ENCODE measurements at places on chromosomes 3 and 15.

- DNase-seq, result no peak
These were observed at the start of gene ISLR for GRCh38 chr15:74173380-74174218. Gene ISLR, plus strand, starts transcription at chr15:74173710. Its CDS starts 1,149 bp downstream, at chr15:74174859.

GRCh38 chr3:186787642-186788481 is 4.5 kb downstream of the EIF4A2 start:
- DNase-seq, result no peak

GRCh38 chr3:45026038-45026437 is at the start of gene CLEC3B:
Gene CLEC3B, plus strand, starts transcription at chr3:45026303. Its CDS starts 60 bp downstream, at chr3:45026363.
- DNase-seq, result peak; percentile 30

DNA sequence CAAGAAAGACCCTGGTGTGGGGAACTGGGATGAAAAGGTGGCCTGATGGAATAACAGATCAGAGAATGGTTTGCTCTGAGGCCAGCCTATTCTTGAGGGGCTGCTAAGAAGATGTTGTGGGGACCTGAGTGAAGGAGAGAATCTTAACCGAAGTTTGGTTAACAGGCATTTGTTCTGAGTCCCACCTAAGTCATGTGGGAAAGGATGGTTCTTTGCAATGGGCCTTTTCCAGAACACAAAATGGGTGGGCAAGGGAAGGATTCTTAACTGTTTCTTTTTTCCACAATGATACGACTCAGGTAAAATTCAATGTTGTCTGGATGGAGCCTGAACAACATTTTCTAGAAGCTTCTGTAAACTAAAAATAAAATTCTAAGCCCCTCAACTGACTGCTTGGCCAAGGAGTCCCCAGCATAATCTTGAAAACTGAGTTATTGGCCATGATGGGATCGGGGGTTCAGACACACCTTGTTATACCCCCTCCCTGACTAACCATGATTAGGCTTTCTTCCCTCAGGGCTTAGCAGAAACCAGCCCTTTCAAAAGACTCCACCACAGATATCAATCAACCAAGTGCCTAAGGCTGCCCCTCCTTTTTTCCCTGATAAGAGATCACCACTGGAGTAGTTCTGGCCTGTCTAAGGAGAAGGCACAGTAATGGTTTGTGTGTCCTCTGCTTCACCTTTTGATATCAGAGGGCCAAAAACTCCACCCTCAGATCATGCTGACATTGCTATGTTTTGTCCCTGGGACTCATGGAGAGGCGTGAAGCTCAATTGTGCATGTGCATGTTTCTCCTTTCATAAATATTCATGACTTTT is 30.1 kb downstream of the SCN11A start:
- DNase-seq, result no peak

- DNase-seq, result no peak
These were observed 125.2 kb upstream of the TGFBR2 start for GRCh38 chr3:30481241-30481640.

DNA sequence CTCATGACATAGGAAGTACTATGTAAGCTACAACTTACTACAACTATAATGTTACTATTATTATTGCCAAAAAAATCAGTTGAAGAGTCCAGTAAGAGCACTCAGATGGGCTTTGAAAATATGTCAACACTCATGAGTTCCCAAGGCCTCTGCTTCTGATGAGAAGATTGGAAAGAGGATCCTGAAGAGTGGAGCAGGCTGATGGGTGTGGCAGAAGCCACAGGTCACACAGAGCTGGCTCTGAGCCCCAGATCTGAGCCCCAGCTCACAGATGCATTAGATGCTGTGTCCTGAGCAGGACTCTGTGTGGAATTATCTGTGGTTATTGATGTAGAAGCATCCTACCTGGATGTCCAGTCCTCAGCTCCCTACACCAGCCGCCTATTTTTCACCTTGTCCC is 65.6 kb downstream of the SPSB4 start:
- no peak for DNase-seq

- no peak for DNase-seq
These were observed 694.5 kb upstream of the BCHE start for GRCh38 chr3:166531730-166532129.

DNA sequence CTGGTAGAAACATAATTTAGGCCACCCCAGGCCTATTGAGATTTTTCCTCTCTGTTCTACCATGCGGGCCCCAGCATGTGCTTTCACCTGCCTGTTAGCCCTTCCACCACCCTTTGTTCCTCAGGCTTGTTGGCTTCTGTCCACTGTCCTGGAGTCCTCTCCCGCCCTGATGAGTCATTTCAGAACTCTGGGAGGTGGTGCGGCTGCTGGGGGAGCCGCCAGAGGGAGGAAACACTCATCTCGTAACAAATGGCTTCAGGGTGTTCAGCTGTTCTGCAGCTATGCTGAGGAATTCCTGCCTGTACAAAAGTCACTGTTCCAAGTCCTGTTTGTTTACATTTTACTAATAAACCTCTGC is 36.3 kb downstream of the LRTM1 start:
- peak; percentile 98 for DNase-seq

GRCh38 chr3:115074502-115074901 is 72.6 kb downstream of the ZBTB20 start:
- DNase-seq, result peak; percentile 57

GRCh38 chr15:68676926-68677325 is 98.1 kb downstream of the CORO2B start:
- no peak for DNase-seq

DNA sequence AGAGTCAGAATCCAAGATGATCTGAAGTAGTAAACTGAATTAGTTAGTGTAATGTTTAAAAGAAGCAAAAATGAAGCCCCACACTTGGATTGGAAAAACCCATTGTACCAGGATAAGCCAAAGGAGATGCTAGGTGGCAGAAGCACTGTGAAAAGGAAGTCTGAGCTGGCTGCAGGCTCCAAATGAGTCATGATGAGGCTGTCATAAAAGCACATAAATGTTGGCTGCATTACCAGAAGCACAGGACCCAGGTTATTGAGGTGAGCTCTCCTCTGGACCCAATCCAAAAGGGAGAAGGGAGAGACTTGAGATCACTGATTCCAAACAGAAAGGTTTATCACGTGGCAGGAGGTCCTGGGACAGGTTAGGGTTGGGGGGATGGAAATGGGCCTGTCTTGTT is 3.2 kb upstream of the ACAN start:
- DNase-seq, result peak; percentile 58

All from M059J (cell line).